ENCODE measurements at places on chromosomes 6 and 20.

DNA sequence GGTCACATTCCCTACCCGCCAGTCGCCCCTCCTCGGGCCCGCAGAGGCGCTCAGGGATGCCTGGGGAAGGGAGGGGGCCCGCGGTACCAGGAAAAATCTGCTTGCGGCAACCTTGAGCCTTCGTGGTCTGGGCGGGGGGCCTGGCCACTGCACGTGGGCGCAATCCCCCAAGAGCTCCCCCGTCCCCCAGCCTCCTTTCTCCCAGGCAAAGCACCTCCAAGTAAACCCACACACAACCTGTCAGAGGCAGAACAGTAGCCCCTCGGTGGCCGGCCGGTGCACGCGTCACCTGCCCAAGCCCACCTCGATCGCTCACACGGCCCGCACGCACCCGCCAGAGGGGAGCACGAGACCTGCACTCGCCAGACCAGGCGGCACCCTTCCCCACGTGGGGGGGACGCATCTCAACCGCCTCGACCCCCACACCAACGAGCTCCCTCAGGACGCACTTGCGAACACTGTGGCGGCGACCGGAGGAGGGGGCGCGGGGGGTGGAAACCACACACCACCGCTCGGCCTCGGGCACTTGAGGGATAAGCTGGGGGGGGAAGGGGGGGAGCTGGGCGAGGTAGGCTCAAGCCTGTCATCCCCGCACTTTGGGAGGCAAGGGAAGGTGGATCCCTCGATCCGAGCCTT, 1955.7 kb upstream of the DEFB115 start:
- no peak for DNase-seq

DNA sequence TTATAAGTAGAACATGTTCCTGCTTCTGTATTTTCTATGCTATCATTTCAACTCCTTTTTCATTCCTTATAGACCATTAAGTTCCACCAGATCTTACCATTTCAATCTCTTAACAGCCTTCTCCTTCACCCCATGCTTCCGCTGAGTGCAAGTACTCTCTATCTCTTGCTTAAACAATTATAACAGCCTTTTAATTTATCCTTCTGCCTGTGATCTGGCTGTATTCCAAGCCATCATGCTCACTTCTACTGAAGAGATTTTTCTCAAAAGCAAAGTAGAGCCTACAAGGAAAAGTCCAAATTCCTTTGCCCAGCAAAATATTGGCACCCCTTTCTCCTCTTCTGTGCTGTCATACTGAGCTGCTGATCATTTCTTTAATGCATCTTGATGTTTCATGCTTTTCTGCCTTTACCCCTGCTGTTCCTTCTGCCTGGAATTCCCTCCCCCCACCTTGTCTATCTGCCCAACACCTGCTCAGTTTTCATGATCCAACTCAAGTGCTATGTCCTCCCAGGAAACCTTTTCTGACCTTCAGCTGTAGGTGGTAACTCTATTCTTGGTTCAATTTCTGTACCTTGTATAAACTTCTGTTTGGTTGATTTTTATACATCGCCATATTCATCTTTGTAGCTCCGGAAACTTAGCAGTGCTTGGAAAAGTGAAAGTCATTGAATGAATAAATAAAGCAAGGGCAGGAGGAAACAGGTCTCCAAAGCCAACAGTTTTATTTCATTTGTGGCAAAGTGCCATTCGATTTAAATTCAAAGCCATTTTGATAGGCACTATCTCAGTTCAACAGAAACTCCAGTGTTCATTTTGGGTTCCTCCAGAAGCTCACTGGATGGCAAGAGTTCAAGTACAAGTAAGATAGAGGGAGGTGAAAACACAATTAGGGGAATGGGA, 10.5 kb upstream of the BMP2 start:
- no peak for DNase-seq

DNA sequence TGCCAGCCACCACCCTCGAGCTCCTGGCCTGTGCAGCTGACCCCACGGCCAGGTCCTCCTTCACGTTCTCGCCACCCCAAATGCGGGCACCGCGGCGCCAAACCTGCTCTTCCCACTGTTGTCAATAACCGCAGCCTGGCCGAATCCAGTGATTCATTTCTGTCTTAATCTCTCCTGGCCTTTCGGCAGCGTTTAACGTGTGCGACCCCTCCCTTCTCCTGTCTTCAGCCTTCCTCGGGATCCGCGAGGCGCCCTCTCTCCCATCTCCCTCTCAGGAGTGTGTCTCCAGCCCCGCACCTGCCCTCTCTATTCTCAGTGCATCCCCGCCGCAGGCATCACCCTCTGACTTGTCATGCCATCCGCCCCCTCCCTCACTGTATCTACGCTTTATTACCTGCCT, 91.4 kb downstream of the THBS2 start:
- DNase-seq = no peak

GRCh38 chr6:153231048-153231646, 100.1 kb upstream of the RGS17 start:
- no peak for DNase-seq

GRCh38 chr6:142569676-142570075, 267.9 kb downstream of the ADGRG6 start:
- no peak for DNase-seq

DNA sequence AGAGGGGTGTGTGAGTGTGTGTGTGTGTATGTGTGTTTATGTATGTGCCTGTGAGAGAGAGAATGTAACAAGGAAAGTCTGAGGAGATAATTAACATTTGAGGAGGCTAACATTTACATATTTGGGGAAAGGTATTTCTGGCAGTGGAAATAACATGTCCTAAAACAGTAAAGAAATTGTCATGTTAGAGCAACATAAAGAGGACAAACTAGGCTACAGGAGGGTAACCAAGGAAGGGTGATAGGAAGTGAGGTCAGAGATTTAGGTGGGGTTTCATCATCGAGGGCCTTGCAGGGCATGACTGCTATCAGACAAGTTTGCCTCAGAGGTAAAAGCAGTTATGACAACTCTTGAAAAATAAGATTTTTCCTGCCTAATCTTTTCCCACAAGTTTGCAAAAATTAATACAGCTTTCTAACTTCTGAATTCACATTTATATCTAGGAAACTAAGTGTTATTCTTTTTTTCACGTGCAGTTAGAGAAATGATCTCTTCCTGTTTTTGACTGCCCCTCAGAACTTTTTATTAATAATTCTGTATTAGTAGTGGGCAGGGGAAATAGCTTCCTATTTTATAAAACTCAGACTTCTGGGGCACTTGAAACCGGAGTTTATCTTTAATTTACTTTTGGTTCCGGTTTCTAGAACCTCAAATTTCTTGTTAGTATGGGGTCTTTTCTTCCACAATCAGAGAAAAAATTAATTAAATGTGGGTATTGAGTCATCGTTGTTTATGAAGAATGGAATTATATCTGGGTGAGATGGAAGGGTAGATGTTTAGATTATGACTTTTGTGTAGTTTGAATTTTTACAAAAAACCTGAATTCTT, 30.5 kb upstream of the RHAG start:
- DNase-seq = no peak

- DNase-seq = no peak
These were observed 59.1 kb upstream of the PTPN1 start for GRCh38 chr20:50450881-50451752.

- DNase-seq = no peak
These were observed 234.7 kb downstream of the BTBD9 start for GRCh38 chr6:38404900-38405556.

GRCh38 chr6:44151348-44152108, 7.1 kb upstream of the CAPN11 start:
- DNase-seq = peak; percentile 64

- no peak for DNase-seq
These were observed 23.4 kb downstream of the SRPK1 start for GRCh38 chr6:35897486-35897885.

DNA sequence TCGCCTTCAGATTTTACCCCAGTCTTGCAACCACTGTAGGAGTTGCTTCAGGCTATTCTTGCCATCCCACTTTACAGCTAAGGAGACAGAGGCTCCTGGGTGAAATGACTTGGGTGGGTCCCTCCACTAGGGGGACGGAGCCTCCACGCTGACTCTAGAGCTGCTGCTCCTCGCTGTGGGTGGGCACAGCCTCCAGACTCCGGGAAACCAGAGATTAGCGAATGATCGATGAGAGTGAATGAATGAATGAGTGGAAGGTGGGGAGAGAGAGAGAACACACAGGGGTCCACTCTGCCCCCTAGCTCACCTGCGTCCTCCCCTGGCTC, 10.4 kb downstream of the ZBP1 start:
- no peak for DNase-seq

GRCh38 chr6:30940361-30940986, at the start of gene MUCL3:
TSS of gene MUCL3 (plus strand) at chr6:30940973. CDS start at chr6:30941000, 27 bp downstream.
- no peak for DNase-seq

GRCh38 chr6:97925504-97925903, 642.5 kb upstream of the MMS22L start:
- no peak for DNase-seq

DNA sequence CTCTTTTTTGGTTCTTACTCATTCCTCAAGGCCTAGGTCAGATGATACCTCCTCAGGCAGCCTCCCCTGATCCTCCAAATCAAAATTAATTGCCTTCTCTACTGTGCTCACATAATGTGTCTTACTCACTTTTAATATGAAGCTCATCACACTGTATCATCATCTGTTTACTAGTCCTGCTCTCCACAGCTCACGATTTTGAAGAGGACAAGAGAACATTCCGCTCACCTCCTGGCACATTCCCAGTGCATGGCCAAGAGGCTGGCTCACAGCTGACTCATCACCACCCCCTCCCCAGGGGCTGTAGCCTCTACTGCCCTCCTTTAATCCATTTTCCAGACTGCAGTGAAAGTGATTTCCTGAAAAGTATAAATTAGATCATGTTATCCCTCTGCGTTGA, 133.1 kb downstream of the ALDH8A1 start:
- no peak for DNase-seq

DNA sequence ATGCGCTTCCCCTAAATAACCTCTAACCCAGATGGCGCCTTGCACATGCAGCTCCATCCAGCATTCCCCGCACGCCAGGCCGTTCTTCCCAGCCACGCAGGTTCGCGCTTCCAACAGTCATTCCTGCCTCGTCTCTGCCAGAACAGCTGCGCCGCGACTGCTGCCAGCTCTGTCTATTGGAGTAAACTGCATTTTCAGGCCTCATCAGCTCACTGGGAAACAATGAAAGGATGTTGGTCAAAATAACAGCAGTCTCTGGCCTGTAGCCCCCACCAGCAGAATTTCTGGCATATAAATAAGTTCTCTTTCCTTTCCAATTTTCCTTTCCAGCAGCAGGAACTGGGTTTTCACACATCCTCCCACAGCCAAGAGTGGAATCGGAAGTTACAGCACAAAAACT, 14.6 kb downstream of the NRSN1 start:
- no peak for DNase-seq

GRCh38 chr20:57829805-57830514, 120.1 kb upstream of the PMEPA1 start:
- no peak for DNase-seq

DNA sequence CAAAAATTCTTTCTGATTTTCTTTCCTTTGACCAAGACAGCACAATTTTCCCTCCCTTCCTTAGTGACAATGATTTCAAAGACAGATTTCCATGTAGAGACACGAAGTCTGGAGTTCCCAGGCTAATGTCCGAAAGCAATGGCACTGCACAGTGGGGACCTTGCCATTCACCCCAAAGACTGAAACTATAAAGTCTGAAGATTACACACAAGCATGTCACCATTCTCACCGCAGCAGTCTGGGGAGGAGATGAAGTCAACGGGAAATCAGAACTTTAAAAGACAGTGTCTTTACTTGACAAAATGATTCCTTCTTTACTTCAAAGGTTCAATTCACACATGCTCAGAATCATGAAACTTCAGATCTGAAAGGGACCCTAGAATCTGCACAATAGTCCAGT, 8.3 kb downstream of the B4GALT5 start:
- DNase-seq = no peak

GRCh38 chr6:111823012-111823411, 50.2 kb downstream of the FYN start:
- no peak for DNase-seq

DNA sequence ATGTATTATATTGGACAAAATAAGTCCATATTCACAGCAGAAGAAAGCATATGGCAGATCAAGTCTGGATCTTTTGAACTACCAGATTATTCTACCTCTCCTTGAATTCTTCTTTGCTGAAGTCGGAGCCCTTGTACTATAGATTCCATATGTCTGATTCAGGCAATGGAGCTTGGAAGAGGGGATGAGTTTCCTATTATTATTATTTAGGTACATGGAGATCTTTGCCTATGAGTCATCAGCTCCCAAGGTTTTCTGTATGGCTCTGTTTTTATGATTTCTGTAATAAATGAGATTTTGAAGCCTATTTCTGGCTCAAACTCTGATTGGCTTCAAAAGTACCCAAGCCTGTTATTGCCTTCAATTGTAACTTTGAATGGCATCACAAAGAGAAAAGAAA, 72.0 kb downstream of the OPRM1 start:
- DNase-seq = no peak

GRCh38 chr6:128432394-128432793, 88.0 kb downstream of the PTPRK start:
- DNase-seq = no peak

Measured in stimulated activated CD8-positive, alpha-beta memory T cell treated with anti-CD3 and anti-CD28 coated beads, Interleukin-2, amount 100 ng/mL, for 1 hour (primary cell).